Inflammatory macrophage treated with lipopolysaccharide for 1 hour (primary cell): ENCODE measurements at places on chromosomes 3 and 15.

GRCh38 chr3:131917006-131917405 lies 117.8 kb downstream of the CPNE4 start:
- DNase-seq = no peak

DNA sequence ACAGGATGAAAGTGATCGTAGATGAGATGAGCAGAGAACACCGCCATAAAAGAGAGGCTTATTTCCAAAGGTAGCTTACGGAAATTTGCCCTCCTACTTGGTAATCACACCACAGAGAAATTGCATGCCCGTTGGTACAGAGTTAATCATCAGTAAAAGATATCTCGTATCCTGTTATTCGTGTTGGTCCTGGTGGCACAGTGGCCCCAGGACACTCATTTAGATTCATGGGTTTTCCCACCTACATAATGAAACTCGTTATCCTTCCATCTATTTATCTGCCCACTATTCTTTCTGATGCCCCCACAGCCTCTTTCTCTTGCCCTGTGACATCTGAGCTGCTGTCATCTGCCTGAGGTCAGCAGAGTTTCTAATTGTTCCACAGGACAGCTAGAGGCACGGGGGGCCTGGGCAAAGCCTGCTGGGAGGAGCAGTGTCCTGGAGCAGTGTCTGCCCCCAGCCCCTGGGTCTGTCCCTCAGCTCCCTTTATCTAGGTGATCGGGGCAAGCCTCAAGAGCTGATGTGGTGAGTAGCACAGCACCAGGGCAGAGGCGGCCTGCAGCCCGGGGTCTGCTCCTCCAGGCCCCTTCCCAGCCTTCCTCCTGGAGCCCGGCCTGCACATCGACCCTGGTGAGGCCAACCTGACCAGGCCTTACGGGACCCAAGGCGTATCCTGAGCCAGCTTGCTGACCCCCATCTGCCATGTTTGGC lies 42.2 kb downstream of the PXYLP1 start:
- no peak for DNase-seq

GRCh38 chr15:37995461-37996347 lies 61.3 kb downstream of the TMCO5A start:
- DNase-seq = peak; percentile 72

GRCh38 chr3:72003936-72004335 lies 219.0 kb upstream of the PROK2 start:
- DNase-seq = no peak

DNA sequence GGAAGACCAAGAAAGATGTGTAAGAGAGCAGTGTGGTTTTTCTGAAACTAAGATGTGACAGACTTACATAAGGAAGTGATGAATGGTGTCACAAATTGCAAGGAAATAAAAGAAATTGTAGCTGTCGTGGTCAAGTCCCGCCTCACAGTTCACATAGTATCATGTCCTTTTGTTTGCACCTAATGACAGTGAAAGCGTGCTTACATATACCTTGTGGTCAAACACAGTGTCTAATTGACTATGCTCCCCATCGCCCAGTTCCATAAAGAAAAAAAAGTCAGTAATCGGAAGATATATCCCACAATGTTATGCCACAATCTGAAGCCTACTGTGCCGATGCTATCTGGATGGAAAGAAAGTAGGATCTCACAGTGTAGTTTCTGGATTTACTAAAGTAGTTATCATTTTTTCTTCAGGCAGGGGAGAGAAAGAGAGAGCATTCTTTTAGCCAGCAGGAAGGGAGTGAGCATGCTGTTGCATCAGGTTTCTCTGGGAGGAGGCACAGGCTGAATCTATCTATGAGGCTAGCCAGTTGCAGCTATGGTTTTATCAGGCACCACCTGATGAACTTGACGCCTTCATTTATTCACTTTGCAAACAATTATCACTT lies 9.8 kb upstream of the PLSCR1 start:
- no peak for DNase-seq

DNA sequence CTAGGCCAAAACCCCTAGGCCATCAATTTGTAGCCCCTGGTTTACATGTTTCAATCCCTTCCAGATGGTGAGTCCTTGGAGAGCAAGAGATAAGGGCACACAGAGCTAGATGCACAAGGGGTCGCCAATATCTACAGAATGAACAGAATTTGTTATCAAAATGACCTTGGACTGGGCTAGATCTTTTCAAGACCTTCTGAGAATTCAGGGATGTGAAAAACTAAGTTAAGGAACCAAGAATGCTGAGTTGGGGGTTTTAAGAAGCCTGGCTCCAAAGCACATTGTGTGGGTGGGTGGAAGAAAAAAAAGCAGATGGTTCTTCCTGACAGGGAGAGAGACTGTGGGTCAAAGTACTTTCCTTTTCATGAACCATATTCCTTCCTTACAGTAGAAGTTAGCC lies 10.2 kb downstream of the CDCP1 start:
- DNase-seq = peak; percentile 82

DNA sequence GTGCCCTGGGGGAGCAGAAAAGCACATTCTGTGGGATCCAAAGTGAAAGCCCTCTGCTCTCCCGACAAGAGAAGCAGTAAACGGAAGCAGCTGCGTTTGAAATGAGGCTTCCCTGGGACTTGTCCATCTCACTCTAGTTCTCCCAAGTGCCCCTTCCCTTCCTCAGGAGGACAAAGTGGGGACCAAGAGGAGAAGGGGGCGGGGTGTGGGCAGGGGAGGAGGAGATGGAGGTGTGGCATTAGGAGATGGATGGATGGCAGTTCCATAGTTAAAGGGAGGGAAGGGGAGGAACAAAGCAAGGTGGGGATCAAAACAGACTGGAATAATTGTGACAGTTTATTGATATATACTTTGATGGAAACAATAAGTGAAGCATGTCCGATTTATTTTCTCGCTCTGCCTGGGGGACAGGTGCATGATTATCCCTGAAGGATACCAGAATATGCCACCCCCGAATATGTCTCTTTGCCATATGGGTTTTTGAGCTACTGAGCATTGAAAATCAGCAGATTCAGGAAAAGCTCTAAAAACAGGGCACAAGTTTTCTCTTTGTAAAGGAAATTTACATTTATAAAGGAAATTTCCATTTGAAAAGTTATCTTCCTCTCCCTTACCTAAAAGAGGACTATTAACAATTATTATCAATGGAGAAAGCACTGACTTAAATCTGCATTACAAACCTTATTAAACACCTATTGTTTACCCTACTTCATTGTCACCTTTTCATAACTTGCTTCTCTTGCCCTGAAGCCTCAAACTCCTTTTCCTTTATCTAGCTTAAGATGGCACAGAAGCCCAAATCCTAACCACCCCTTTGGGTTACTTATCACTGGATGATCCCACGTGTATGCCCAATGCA lies 58.9 kb upstream of the DAZL start:
- no peak for DNase-seq

DNA sequence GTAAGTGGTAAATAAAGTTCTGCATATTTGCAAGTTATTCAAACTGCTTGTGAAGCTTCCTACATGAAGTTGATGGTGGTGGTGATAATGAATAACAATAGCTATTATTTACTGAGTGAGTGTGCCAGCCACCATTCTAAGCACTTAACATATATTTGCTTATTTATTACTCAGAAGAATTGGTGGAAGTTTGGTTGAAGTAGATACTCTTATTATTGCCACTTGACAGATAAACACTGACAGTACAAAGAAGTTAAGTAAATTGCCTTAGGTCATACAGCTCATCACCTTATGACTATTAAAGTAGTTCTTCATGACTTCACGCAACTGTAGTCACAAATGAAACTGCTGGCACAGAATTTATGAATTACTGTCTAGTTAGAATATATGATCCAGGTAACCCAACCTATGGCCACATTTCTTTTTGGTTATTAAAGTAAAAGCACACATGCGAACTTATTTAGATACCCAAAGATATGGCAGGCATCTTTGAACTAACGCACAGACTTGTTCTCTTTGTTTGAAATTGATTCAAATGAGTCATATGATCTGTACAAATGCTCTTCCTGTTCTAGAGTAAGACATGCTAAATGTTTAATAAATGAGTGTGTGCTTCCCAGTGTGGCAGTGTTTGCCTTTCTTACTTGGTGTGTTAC lies 99.8 kb upstream of the NR2F2 start:
- no peak for DNase-seq

- DNase-seq = no peak
Observed at GRCh38 chr3:75176937-75177336, 487.2 kb upstream of the FRG2C start.

DNA sequence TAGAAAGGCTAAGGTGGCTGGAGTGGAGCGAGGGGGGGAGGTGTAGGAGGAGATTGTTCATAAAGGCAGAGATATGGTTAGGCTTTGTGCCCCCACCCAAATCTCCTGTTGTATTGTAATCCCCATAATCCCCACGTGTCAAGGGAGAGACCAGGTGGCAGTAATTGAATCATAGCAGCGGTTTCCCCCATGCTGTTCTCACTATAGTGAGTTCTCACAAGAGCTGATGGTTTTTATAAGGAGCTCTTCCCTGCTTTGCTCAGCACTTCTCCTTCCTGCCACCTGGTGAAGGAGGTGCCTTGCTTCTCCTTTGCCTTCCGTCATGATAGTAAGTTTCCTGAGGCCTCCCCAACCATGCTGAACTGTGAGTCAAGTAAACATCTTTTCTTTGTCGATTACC lies 64.7 kb upstream of the CFAP161 start:
- DNase-seq = no peak

GRCh38 chr3:23889386-23889785 lies 27.4 kb downstream of the NKIRAS1 start:
- DNase-seq = peak; percentile 49

DNA sequence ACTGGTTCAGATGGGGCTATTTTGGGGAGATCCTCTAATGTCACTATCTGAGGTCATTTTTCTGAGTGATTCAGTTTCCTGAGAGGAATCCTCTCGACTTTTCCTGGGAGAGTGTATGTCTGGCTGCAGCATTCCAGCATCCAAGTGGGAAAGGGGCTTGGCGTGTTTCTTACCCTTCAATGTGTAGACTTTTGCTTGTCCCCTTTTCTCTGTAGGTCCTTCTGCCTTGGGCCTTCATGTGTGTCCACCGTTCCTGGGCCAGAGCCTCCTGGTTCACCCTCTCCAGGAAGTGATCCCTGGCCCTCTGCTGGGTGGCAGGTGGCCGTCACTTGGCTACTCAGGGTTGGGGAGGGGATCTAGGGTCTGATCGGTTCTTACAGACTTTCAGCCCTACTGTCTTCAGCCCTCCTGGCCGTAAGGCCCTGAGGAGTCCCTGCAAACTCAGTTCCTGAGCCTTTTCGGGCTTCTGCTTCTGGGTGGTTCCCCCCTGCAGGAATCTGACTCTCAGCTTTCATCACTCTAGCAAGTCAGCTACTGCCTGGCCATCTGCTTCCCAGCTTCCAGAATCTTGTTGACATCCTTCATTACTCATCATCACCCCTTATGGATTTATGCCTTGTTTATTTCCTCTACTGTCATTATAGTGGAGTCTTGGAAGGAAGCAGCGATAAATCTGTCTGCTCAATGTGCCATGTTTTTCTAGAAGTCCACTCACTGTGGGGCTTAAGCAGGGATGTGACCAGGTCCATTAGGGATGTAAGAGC lies 36.5 kb downstream of the GOLGA6L10 start:
- DNase-seq = no peak

DNA sequence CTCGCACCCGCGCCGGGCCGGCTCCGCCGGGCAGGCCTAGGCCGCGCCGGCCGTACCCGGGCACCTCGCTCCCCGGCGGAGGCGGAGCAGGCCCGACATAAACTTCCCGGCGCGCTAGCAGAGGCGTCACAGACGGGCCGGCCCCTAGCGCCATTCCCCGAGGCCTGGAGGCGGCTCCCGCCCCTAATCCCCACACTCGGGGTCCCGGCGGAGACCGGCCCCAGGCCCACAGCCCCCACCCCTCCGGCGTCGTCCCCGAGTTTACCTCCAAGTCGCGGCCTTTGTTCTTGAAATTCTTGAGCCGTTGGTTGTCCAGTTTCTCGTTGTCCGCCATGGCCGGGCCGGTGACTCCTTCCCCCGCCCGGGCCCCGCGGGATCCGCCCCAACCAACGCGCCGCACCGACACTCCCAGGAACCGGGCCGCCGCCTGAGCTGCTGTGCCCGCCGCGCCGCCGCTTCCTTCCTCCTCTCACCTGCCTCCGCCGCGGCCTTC lies 376 bp downstream of the KPNA4 start:
- peak; percentile 65 for DNase-seq

- no peak for DNase-seq
Observed at GRCh38 chr15:90600954-90601353, 71.2 kb downstream of the CRTC3 start.

DNA sequence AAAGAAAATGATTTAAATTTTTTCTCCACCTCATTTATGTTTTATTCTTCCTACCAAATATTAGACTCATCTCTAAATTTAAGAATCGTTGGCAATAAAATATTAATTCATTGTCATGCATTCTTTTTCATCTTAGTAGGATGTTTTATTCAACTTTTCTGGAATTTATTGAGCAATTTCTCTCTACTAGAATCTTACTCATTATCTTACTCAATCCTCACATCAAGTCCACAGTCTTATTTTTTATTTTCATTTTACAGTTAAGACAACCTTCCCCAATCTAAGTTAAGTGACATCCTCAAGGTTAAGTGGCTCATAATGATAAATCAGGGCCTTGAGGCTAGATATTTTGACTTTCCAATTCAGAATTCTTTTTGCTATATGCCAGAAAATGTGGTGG lies 15.9 kb upstream of the ALDH1A2 start:
- DNase-seq = no peak

DNA sequence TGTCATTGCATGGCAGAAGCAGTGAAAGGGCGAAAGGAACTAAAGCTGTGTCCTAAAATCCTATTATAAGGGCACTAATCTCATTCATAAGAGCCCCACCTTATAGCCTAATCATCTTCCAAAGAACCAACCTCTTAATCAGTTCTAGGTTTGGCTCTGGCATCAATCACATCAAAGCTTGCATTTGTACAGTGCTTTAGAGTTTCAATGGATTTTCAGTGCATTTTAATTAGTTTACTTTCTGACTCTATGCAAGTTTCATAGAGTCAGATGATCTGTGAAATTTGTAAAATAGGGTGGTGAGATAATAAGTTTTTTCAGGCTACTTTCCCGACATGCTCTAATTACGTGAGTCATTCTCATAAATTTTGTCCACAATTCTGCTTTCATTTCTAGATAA lies 341.1 kb downstream of the DIPK2A start:
- no peak for DNase-seq
